Cerebellar nuclear complex (tissue), 1 donor: ENCODE measurements at places on chromosomes 4 and X.

GRCh38 chr4:128353791-128354190, 66.2 kb upstream of the PGRMC2 start:
- no peak for DNase-seq

- no peak for DNase-seq
Observed at GRCh38 chr4:76984127-76984526, 34.6 kb downstream of the SEPTIN11 start.

DNA sequence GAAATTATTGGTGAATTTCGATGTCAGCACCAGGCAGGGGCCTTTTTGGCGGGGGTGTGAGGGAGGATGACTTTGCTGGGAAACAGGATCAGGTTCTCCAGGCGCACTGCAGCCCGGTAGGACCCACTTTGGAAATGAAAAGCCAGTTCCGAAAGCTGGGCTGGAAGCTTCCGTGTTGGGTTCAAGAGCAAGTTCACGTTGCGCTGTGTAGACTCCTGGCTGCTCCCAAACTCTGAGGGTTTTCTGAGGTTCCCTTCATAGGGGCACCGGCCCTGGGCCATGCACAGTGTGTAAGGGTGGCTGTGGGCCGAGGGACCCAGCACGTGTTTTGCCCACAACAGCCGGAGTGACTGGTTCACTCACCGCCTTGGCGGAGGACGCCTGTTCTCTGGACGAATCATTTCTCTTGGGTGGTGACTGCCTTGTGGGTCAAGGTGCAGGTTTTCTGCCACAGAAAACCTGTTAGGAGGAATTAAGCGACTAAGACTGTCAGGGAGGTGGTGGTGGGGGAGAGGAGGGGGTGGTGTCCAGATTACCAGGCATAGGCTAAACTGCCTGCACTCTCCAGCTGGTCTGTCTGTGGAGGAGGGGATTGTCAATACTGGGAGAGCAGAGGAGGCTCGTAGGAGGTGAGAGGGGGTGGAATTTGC, 8.0 kb downstream of the SHOX start:
- DNase-seq = no peak

DNA sequence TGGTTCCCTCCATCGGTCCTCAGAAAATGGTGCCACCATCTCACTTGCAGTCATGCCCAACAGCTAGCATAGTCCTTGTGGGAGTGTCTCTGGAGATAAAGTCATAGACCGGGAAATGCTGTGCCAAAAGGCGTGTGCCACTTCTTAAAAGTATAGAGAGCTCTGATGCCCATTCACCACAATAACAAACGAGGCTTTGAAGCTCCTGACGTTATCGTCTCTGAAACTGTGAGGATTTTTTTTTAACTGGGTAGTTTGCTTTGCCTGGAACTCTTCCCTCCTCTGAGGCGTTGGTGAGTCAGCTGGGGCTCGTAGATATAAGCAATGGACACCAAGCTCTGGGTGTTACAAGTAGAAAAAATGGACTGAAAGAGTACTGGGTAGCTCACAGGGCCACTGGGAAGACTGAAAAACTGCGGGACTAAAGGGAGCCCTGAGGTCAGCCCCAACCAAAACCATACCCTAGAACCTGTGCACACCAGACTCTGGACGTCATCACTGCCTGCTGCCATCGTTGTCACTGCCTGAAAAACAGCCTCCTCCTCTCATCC, 89.4 kb upstream of the TRIM2 start:
- DNase-seq = no peak

- DNase-seq = no peak
Observed at GRCh38 chrX:22481436-22481835, 208.7 kb downstream of the CBLL2 start.

DNA sequence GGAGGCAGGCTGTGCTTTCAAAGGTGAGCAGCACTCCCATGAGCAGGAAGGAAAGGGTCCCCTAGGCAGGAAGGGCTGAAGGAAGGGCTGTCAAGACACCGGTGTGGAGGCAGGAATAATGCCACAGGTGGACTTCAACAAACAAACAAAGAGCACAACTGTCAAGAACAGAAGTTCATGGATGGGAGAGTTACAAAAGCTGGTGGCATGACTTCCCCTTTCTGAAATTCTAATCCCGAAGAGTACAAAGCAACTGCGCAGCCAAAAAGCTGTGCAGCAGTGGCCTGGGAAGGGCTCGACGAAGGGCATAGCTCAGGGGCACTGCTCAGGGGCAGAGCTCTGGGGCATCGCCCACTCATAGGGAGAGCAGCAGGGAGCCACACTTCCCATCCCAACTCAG, 582.3 kb upstream of the DIPK2B start:
- no peak for DNase-seq

DNA sequence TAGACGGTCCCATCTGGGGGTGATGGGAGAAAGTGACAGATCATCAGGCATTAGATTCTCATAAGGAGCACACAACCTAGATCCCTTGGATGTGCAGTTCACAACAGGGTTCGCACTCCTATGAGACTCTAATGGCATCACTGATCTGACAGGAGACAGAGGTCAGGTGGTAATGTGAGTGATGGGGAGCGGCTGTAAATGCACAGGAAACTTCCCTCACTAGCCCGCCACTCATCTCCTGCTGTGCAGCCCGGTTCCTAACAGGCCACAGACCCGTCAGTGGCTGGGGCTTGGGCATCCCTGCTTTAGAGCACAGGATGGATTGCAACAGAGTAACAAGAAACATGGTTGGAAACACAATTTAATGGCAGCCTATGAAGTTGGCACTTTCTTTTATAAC, 172.6 kb upstream of the VCX3A start:
- no peak for DNase-seq

GRCh38 chr4:47827343-47828047, 10.4 kb downstream of the CORIN start:
- DNase-seq = no peak
